ENCODE measurements at places on chromosomes 3 and 15. TPM values are rescaled to one million over a fixed set of nuclear protein-coding genes. Genes with fewer than 3 reads are reported as not detected.

PIERCE2 gene
- total RNA-seq, result 5.6 TPM

GOLGA6L10 gene
- total RNA-seq, result 0.35 TPM

ESYT3 gene
- 1.6 TPM for total RNA-seq

FAN1 gene
- total RNA-seq, result 8.7 TPM

GALNT15 gene
- total RNA-seq, result 83.1 TPM

AHSG gene
- total RNA-seq, result not detected

STAB1 gene
- total RNA-seq, result 62.6 TPM

GHSR gene
- not detected for total RNA-seq

- no peak for DNase-seq
Measured at GRCh38 chr15:56032373-56032772, 39.0 kb upstream of the NEDD4 start.

GRCh38 chr3:73321286-73321999 is 260.0 kb downstream of the EBLN2 start:
- DNase-seq, result no peak

GRCh38 chr3:136954251-136954650 is 3.5 kb upstream of the IL20RB start:
- no peak for DNase-seq

DNA sequence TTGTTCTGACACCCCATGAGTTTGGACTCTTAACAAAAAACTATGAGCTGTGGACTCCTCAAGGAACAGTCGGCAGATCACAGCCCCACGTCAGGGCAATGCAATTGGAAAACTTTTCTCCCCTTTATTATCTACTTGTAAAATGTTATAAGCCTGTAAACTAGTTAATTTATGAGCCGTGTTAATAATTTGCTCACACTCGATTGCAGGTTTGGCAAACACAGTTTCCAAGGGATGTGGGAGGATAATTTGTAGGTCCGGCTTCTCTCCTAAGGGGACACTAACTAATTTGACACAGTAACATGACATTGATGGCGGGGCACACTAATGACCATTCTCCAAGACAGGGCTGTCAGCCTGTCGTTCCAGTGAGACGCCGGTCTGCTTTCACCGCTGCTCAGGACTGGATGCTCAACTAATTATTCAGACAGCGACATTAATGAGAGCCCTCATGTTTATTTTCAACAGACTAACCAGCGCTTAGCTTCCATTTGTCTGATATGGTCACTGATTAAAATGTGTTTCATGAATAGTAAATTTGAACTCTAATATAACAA is 222.1 kb downstream of the FOXP1 start:
- no peak for DNase-seq

DNA sequence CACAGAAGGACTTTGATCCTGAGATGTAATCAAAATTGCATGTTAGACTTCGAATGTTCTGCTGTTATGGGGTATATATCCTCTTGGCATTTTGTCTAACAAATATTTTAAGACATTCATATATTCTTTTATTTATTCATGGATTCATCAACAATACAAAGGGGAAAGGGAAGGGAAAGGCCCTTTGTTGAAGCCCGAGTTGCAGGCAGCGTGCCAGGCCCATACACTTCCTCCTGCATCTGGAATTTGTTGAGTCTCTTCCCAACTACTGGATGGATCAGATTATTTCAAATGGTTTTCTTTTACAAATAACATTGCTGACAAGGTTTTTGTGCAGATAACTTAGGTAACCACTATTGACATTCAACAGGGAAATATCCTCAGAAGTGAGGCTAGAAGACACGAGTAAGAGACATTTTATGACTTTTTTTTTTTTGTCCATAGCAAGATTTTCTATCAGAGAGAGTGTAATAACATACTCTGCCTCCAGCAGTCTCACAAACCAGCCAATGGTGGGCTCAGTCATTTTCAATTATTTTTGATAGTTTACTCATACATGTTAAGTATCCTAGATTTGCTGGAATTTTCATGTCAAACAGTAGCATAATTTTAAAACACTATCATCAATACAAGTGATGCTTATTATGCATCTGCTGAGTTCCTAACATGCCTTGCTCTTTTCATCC is 94.3 kb downstream of the RPL39L start:
- DNase-seq, result no peak

DNA sequence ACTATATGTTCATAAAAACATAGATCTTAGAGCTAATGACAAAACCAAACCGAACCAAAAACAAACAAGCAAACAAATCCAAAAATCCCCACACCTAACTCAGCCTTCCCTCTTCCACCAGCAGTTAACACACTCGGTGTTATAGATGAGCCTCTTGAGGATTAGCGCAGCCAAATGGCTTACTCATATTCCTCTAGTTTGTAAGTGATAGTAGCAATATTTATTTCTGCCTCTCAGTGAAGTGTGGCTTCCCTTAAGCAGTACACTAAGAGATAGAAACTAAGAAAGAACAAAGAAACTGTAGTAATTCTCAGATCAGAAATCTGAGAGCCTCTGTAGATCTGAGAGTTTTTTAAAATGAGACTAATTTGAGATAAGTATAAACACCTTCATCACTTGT is 2.4 kb upstream of the NCEH1 start:
- DNase-seq, result no peak

GRCh38 chr3:149216193-149216869 is 5.3 kb downstream of the CP start:
- DNase-seq, result no peak

DNA sequence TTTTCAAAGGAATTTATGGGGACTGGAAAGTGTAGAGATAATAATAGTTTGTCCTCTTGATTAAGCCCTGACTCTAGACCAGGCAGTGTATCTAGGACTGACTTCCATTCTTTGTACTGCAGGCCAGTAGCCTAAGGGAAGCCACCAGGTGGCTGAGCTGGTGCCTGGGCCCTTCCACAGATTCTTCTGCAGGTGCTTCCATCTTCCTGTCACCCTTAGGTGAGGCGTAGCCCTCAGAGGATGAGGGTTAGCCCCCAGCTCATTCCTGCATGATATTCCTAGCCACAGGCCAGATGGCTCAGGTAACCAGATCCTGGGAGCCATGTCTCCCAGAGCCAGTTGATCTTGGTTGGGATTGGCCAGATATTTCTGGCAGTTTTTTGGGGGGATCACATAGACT is 169.0 kb upstream of the IL12A start:
- DNase-seq, result no peak

DNA sequence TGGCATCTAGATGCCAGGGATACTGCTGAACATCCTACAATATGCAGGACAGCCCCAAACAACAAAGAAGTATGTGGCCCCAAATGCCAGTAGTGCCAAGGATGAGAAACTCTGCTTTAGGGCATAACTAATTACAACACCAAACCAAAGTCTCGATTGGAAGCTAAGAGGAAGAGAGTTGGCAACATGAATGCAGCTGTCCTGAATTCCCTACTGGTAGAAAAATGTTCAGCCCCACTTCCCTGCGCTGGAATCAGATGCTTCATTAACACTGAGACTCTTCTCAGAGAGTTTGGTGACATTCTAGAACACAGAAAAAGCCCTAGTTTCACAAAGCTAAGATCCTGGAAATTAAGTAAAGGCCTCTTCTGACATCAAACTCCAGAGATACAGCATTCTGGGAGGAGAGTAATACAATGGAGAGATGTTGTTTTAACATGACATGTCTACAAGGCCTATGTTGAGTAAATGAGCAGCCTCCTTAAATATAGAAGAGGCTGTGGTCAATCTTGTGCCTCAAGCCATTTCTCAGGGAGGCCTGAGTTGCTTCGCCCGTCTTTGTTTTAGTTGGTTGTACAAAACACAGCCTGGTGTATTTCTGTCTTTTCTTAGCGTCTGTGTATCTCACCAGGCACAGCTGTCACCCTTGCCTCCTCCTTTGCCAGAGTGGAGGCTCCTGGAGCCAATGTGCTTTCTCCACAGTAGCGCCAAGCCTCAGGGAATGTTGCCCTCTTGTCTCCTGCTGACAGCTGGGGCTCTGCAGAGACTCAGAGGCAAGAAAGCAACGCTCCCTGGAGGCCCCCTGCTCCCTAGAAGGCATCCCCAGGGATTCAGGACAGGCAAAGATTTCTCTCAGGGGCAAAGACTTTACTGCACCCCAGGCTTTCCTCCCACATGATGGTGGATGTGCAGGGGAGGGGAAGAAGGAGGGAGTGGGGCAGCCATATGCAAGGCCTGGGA is 25.1 kb upstream of the CTNNB1 start:
- DNase-seq, result no peak

DNA sequence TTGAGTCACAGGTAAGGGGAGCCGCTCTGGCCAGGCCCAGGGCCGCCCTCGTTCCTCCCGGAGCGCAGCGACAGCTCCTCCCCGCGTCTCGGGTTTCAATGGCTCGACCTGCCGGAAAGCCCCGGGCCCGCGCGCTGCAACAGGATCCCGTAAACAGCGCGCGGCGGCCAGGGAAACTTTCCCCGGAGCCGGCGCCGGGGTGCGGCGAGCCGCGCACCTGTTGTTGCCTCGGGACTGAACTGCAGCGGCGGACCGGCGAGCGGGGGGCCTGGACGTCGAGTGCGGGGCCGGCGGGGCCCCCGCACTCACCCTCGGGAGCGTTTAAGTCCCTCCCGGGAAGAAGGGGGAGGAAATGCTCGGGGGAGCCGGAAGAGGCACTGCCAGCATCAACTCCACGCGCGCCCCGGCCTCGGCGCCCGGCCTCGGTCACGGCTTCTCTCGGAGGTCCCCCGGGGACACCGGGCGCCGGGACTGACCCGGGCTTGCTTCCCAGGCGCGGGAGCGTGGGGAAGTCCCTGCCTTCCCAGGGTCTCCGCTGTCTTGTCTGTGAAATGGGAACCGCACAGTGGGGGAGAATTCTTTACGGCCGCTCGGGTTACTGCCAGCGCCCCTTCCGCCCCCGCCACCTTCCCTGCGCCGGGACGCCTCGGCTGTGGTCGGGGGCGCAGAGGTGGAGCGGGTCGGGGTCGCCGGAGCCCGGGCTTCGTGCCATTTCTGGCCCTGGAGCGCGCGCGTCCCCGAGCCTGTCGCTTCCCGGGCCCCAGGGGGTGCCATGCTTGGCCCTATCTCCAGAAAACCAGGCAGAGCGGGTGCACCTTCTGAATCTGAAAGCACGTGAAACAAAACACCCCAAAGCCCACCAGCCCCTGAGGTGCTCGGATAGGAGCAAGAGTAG is 7.5 kb upstream of the PGPEP1L start:
- DNase-seq, result no peak

DNA sequence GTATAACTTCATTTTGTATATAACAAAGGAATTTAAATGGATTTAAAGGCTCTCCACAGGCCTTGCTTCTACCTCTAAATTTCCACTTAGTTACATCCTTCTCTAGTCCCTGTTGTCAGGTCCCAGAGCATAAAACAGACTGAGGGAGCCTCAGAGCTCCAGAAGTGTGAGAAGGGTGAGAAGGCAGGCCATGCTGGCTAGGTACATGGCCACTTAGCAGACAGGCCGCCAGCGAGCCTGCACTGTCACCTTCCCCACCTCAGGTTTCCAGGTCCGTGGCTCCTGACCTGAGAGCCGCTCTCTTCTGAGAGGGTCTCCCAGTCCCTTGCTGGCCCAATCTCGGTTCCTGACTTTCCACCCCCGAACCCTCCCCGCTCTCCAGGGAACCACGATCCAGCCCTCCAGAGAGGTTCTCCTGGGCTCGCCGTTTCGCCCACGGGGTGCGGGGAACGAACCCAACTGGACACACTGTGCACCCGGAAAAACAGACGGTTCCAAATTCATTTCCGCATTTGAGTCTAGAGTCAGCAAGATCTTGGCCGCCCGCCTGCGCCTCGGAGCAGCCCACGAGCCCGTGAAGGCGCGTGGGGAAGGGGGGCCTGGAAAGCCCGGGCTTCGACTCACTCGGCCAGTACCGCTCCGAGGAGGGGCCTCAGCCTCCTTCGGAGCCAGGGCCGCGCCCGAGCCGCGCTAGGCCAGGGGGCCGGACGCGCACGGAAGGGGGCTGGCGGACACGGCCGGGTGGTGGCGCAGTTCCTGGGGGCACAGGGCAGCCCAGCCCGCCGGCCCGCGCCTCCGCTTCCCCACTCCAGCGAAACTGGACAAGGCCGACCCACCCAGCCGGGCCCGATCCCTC is 16.7 kb upstream of the SOX2 start:
- DNase-seq, result no peak

DNA sequence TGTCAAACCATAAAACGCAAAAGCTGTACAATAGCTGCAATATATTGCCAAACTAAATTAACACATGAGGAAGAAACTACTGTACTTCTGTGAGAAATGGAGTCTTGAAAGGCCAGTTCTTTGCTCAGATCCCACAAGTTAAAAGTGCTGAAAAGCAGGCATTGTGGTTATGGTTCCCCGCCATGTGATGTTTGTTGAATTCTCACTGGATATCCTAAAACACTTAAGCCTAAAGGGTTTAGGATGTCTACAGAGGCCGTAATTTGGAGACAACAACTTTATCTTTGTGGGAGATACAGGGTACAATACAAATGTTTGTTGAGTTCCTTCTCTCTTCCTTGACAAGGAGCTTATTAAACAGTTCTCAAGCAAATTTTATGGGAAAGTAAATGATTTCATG is 53.2 kb downstream of the TMEM212 start:
- no peak for DNase-seq

DNA sequence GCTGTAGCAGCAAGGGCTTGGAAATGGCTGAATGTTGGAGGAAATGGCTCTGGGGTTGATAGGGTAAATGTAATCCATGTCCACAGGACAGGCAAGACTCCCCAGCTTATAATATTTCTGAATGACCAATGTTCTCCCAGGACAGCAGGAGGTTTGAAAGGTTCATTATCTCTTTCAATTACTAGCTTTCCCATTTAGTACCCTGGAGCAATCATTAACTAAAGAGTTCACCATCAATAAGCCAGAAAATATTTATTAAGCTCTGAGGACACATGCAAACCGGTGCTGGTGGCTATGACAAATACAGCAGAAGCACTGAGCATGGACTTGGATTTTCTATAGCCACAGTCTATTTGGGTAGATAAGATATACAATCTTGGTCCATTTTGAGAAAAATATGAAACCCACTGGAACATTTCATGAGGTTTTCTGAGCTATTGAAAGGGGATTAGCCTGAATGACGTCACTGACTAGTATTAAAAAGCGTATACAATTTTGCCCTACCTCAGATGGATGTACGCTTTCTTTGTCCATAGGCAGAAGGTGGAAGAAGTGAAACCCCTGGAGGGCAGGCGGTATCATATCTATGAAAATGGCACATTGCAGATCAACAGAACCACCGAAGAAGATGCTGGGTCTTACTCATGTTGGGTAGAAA is 166.2 kb downstream of the CHL1 start:
- no peak for DNase-seq

DNA sequence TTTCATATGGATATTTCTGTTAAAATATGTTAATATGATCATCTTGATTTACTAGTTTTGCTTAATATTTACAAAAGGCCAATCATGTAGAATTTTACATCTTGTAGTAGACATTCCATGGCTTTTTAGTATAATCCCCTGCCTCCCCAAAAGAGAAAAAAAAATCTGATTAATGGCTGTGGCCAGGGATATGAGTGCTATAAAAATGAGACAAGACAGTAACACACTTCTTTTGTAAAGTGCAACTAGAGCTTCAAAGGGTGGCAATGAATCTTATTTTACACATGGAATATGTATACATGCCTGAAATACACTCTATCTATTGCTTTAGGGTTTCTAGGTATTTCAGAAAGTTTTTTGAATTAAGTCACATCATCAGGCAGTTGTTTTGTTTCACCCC is 112.2 kb upstream of the NANOGP8 start:
- no peak for DNase-seq

- no peak for DNase-seq
Measured at GRCh38 chr3:174776636-174777035, 82.5 kb upstream of the NAALADL2 start.

Measured in right atrium auricular region (tissue), 2 donors.